ENCODE measurements at places on chromosomes 1 and 21.

DNA sequence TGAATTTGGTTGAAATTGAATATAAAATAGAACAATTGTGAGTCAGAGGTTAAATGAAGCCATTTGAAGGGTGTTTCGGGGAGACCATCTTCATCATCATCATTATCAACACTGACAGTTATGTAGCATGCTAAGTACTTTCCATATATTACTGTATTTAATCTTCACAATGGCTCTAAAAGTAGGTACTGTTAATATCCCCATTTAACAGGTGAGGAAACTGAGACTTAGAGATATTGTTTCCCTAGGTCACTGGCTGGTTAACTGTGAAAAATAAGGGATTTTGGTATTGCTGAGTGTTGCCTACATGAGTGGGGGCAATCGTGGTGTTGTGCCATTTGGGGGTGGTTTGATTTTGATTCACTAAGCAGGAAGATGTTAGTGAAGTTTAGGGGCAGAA, 100.3 kb downstream of the TBX19 start:
- ATAC-seq: no peak

GRCh38 chr1:113211467-113211866, 138.5 kb downstream of the LRIG2 start:
- ATAC-seq: no peak

GRCh38 chr1:183272390-183272848, 86.4 kb downstream of the LAMC2 start:
- ATAC-seq: peak; percentile 73

DNA sequence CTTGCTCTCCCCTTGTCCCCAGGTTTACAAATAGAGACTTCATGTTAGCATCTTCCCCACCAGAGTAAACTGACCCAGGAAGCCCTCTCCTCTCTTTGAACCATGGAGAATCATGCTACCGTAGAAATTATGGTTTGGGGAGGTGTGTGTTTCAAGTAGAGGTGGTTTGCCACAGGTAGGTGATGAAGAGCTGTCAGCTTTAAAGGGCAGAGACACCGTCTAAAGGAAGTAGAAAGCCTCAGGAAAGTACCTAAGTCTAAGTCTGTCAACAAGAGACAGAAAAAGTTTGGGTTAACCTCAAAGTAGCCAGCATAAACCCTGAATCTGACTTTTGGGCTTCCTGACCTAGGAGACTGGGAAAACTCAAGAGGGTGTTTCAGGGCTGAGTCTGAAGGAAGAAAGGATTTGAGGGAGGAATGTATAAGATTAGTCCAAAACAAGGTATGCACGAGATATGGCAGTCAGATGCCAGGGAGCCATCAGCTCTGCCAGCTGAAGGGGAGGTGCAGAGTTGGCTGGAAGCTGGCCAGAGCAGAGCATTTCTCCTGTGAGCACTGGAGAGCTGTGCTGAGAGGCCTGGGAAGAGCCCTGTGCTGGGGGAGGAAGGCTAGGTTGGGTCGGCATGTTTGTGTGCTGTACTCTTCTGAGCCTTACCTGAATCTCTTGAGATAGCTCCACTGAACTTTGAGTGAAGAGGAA, 14.3 kb downstream of the ADAMTSL4 start:
- ATAC-seq: peak; percentile 1

- ATAC-seq: no peak
Measured at GRCh38 chr1:190908246-190908645, 430.6 kb upstream of the BRINP3 start.

GRCh38 chr1:5686925-5687706, 305.1 kb downstream of the NPHP4 start:
- ATAC-seq: no peak

Measured in SK-N-SH treated with all-trans-retinoic acid at 6 μM for 48 hours (cell line).